Left renal cortex interstitium (tissue), 4 donors: ENCODE measurements at places on chromosomes 3 and 15. TPM values are rescaled to one million over a fixed set of nuclear protein-coding genes. Genes with fewer than 3 reads are reported as not detected.

DNA sequence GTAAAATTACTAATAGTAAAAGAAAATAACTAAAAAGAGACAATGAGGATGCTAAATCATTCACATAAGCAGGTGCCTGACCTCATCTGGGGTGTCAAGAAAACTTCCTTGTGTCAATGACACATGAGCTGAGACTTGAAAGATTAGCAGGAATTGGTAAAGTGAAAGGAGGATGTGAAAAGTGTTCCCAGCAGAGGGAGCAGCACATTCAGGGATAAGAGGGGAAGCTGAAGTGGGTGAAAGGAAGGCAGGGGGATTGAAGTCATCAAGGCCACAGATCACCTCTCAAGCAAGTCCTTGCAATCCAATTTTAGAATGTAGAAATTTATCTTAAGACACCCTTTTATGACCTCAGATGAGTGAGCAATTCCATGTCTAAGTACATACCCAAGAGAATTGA lies 60.2 kb upstream of the ACP3 start:
- DNase-seq = peak; percentile 21

Gene ARHGEF26
- polyA plus RNA-seq = 16.0 TPM

Gene NR2E3
- polyA plus RNA-seq = 0.64 TPM

- DNase-seq = no peak
Measured at GRCh38 chr3:115943579-115943978, 320.3 kb downstream of the GAP43 start.

DNA sequence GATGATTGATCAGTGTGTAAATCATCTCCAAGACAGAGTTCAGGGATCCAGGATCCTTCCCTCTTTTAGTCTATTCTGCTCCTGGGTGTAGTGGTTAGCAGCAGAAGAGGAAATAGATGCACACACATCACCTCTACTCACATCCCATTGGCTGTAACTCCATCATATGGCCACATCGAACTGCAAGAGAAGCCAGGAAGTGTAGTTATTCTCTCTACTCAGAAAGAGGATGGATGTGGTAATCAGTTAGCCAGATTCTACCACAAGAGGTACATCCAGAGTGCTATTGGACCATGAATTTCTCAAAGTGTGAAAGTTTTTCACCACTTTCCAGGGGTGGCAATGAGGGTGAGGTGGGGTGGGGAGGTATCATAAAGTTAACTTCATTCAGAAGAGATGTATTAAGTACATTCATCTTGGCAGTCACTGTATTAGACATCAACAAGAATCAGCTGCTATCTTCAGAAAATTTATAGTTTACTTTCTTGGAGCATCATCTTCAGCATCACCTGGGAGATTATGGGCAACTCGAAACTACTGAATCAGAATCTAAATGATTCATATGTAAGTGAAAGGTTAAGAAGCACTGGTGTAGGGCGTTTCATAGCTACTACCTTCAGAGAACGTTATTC lies 60.6 kb upstream of the GAP43 start:
- no peak for DNase-seq
